Progenitor cell of endocrine pancreas (in vitro differentiated cells): ENCODE measurements at places on chromosomes 2 and 18.

DNA sequence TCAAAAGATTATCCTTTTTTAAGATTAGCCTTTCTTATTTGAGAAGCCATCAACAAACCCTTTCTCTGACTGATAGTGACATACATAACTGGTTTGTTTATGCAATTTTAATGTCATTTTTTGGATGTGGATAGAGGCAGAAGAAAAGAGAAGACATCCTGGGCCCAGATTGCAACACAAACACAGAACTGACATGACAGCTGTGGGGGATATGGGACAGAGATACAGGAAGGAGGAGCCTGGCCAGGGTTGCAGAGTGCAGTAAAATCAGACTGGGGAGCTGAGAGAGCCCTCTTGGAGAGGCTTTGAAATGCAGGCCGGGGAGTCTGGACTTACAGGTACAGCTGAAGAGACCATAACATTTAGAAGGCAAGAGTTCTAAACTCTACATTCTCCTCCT lies 65.1 kb downstream of the SIGLEC15 start:
- no peak overlapping the region for H3K27ac ChIP-seq
- H3K36me3 ChIP-seq: peaks cover 16% of the 10 kb centered on the region
- H3K27me3 ChIP-seq: no peaks in the 10 kb centered on the region
- no peak overlapping the region for H3K4me3 ChIP-seq
- H3K4me1 ChIP-seq: peaks cover 6% of the 10 kb centered on the region

- no peak for DNase-seq
- no peak overlapping the region for H3K4me3 ChIP-seq
- H3K36me3 ChIP-seq: peaks cover 25% of the 10 kb centered on the region
These were observed 30.7 kb downstream of the PTRHD1 start for GRCh38 chr2:24762518-24762917.

GRCh38 chr2:80370375-80371009 lies 65.9 kb upstream of the LRRTM1 start:
- H3K27me3 ChIP-seq: no peaks in the 10 kb centered on the region
- no peaks in the 10 kb centered on the region for H3K36me3 ChIP-seq
- no peak overlapping the region for H3K27ac ChIP-seq
- peaks cover 2% of the 10 kb centered on the region for H3K4me1 ChIP-seq
- no peak for DNase-seq

DNA sequence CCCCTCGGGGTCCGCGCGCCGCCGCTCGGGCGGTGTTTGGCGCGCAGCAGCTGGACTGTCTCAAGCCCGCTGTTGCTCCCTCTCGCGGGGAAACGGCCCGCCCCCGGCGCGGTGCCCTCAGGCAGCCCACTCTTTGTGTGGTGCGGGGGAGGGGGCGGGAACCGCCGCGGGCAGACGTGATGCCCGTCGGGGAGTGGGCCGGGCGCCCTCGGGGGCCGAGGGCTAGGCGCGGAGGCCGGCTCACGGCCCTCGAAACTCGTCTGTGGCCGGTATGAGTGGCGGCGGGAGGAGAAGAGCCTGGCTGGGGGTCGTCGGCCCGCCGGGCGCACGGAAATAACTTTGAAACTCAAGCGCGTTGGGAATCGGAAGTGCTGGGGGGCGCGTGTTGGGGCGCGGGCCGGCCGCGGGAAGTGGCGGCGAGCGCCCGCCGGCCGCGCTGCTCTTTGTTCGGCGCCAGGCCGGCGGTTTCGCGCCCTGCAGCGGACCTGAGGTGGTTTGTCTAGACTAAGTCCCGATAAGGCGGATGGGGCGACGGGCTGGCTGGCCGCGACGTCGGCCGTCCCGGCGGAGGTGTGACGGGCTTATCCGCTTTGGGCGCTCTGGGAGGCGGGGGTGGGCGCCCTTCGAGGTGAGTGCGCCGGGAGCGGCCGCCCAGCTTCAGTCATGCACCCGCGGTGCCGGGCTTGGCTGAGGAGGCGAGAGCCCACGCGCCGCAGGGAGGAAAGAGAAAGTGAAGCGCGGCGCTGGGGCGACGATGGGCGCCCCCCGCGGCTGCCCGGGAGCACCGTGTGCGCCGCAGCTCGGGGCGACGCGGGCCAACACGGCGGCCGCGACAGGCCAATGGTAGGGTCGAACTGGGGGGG lies 679 bp downstream of the PTMA start:
- peaks cover 18% of the 10 kb centered on the region for H3K4me1 ChIP-seq
- peak; percentile 47 for DNase-seq

DNA sequence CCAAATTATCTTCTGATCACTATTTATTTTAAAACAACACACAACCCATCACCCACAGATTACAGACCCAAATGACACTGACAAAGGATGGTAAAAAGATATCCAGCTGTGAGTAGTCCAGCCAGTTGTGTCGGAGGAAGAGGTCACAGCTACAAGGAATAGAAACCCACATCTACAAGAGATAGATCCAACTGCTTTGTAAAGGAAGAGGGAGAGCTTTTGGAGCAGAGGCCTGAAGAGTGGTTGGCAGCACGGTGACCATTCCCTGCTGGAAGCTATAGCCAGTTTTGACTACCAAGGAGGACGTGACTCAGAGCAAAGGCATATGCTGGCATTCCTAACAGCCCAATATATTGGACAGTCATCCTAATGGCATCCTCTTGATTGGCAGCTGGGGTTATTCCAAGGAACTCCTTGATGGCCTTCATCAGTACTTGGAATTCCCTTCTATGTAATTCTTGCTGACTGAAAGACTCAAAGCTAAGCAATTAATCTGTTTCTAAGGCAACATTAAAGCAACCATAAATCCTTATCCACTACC lies 17.1 kb downstream of the SLC8A1 start:
- no peaks in the 10 kb centered on the region for H3K36me3 ChIP-seq
- no peak for DNase-seq
- H3K27ac ChIP-seq: no peak overlapping the region
- no peak overlapping the region for H3K4me3 ChIP-seq
- H3K4me1 ChIP-seq: no peaks in the 10 kb centered on the region

GRCh38 chr2:55707751-55708150 lies 14.1 kb upstream of the PNPT1 start:
- no peaks in the 10 kb centered on the region for H3K36me3 ChIP-seq
- H3K27ac ChIP-seq: peak overlapping the region; percentile 1
- no peak for DNase-seq
- H3K4me3 ChIP-seq: no peak overlapping the region
- no peaks in the 10 kb centered on the region for H3K27me3 ChIP-seq

DNA sequence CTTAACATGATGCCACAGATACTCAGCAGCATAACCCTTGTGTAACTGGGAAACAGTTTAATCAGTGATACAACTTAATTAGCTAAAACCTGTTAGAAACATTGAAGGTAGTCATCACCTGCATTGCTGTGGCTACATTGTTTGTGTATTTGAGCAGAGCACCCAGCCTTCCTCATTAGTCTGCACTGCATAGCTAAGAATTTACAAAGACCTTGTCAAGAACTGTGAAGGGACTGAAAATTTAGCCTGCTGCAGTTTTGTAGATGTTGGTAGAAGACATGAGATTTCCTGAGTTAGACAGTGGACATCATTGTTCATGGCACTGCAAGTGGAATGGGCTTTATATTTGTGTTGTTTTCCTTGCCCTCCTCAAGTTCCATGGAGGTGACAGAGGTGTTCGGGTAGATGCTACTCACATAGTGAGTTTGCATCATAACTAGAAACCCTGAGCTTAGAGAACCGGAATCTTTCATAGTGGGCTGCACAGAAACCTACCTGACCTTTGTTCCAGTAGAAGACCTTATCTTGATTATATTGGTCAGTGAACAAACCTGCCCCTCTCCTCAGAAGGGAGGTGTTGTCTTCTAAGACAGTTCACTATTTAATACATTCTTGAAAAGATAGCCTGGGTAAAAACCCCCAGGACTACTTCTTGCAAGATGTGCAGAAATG lies 12.5 kb downstream of the VAPA start:
- peaks cover 31% of the 10 kb centered on the region for H3K4me1 ChIP-seq
- DNase-seq: no peak
- no peaks in the 10 kb centered on the region for H3K36me3 ChIP-seq
- peak overlapping the region; percentile 73 for H3K27ac ChIP-seq

DNA sequence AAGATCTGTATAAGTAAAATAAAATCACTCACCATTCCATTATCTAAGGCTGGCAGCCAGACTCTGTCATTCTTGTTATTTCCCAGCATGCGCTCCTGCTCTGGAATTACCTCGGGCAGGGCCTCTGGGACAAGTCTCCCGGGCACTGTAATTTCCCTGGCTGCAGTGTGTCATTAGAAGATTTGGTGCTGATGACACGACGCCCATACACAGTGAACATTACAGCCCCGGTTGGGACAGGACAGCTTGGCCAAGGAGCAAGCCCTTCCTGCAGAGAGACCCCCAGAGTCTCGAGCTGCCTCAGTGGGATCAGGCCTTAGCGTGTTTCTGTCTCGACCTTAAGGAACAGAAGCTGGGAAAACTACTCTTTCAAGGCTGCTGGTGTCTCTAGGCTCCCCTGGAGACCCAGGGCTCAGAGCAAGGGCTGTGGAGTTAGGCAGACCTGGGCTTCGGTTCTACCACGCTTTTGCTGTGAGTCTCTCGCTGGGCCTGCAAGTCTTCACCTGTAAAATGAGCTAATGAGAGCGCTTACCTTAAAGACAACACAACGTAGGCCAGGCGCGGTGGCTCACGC lies 39.7 kb downstream of the SMAD7 start:
- no peak for DNase-seq
- no peaks in the 10 kb centered on the region for H3K27me3 ChIP-seq
- H3K36me3 ChIP-seq: no peaks in the 10 kb centered on the region

GRCh38 chr2:61443342-61444041 lies 27.4 kb downstream of the USP34 start:
- no peak for DNase-seq
- no peaks in the 10 kb centered on the region for H3K27me3 ChIP-seq
- no peak overlapping the region for H3K27ac ChIP-seq
- H3K36me3 ChIP-seq: peaks cover 17% of the 10 kb centered on the region

- no peaks in the 10 kb centered on the region for H3K27me3 ChIP-seq
- H3K4me3 ChIP-seq: no peak overlapping the region
- H3K4me1 ChIP-seq: peaks cover 17% of the 10 kb centered on the region
- H3K27ac ChIP-seq: no peak overlapping the region
- DNase-seq: no peak
These were observed 70.5 kb upstream of the PPP1CB start for GRCh38 chr2:28681158-28681571.

- H3K4me3 ChIP-seq: no peak overlapping the region
- peaks cover 12% of the 10 kb centered on the region for H3K36me3 ChIP-seq
- H3K4me1 ChIP-seq: peaks cover 3% of the 10 kb centered on the region
- no peak for DNase-seq
- H3K27me3 ChIP-seq: no peaks in the 10 kb centered on the region
- no peak overlapping the region for H3K27ac ChIP-seq
These were observed 49.5 kb downstream of the ASB1 start for GRCh38 chr2:238476258-238476657.

GRCh38 chr2:48474574-48475298 lies 55.2 kb upstream of the STON1 start:
- H3K4me1 ChIP-seq: peaks cover 20% of the 10 kb centered on the region
- peaks cover 20% of the 10 kb centered on the region for H3K36me3 ChIP-seq
- H3K27ac ChIP-seq: no peak overlapping the region
- no peak for DNase-seq
